ENCODE measurements at places on chromosomes 3 and 15.

DNA sequence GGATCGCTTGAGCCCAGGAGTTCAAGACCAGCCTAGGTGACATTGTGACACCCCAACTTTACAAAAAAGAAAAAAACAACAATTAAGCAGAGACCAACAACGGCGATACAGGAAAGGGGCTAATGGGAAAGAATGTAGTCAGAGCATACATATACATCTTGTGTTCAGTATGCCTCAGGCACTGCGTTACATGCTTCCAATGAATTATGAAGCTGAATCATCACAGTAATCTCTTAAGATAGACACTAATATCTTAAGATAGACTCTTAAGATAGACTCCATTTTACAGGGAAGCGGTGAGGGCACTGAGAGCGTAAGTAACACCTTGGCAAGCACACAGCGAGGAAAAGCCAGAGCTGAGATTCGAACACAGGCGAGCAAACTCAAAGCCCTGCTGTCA lies 6.1 kb upstream of the LDHAL6B start:
- DNase-seq: no peak

- DNase-seq: no peak
Observed at GRCh38 chr3:59442046-59442445, 392.2 kb upstream of the CFAP20DC start.

DNA sequence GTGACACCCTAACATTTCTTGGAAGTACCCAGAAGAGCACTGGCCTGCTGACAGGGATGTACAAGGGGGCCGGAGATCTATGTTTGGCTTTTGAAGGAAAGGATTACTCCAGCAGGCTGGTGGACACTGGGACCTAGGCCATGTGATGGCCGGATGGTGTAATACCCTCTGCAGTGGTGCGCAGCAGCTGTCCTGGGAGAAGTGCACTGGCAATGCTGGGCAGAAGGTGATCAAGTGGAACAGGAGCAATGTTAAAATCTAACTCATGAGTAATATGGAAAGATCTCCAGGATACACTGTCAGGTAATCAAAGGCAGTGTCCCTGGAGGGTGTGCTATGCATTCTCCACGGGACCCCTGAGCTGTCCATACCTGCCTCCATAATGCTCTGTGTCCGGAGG lies 71.2 kb upstream of the POMGNT2 start:
- no peak for DNase-seq

DNA sequence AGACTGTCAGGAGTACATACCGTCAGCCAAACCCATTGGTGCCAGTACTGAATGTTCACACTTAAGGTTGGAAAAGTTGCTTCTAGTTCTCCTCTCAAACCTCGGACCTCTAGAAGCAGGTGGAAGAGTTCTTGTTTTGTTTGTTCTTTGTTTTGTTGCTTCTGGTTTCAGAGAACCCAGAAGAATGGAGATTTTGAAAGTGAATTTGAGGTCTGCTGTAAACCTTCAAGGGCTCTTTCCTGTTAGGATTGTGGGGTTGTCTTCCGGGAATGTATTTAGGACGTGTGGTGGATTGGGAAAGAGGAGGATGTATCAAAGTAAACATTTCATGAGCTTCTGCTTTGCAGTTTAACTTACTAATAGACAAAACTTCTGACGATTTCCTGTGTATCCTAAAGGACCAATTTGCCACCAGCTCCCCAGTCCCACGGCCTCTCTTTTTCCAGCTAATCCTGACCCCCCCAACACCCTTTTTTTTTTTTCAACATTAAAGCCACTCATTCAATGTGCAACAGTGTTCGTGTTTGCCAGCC lies 50.3 kb downstream of the FILIP1L start:
- no peak for DNase-seq

DNA sequence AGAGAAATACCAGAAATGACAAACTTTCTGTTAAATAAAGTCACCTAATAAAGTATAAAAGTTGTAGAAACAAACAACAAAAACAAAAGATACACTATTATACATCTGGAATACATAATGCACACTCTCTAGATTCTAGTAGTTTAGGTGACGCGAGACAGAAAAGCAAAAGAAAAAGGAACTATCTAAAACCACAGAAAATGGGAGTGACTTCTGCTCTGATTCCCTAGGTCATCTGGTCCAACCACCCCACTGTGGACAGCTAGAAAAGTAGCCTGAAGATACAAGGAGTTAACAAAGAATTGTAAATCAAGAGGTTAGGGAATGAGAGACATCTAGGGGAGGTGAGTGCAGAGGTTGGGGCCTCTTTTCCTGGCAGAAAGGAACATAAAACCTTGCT lies 39.1 kb downstream of the DHX36 start:
- DNase-seq: no peak

- no peak for DNase-seq
Observed at GRCh38 chr3:16090706-16091105, 83.8 kb upstream of the GALNT15 start.

- no peak for DNase-seq
Observed at GRCh38 chr15:68274201-68274848, 3.2 kb upstream of the FEM1B start.

DNA sequence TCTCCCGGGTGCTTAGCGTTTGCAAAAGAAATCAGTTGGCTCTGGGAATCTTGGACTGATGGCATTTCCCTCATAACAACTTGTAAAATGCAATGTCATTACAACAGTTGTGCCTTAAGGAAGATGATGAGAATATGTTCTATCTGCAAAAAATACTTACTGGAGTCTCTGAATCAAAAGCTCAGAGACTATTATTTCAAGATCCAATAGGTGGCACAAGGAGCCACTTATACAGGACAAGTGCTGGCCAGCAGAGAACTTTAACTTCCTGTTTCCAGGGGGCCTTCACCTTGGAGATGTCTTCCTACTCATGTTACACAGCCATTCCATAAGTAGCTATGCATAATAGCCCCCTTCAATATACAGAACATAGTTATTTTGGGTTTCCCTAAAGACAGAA lies 8.9 kb upstream of the RPS27L start:
- DNase-seq: no peak

- no peak for DNase-seq
Observed at GRCh38 chr3:192817053-192817452, 89.7 kb upstream of the FGF12 start.

DNA sequence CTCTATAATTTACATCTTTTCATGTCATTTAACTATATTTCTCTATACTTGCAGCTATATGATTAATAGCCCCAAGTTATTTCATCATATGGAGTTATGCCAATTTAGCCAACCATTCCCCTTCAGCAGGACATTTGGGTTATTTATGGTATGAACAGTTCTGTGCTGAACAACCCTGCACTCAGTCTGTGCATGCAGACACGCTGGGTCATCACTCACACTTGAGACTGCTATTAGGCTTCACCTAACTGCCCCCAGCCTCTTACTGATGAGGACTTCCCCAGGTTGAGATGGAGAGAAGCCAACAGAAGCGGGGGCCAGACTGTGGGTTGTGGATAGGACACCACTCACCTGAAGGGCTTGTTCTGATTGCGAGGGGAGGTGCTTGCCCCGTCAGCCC lies 7.3 kb downstream of the TADA3 start:
- DNase-seq: no peak

All from NCI-H2029 (cell line).